Right ventricle myocardium superior (tissue), 1 donor: ENCODE measurements at places on chromosomes 12 and 14. TPM values are rescaled to one million over a fixed set of nuclear protein-coding genes. Genes with fewer than 3 reads are reported as not detected.
A peak's percentile ranks its signal among the peaks of the same experiment; 100 is the strongest.

GRCh38 chr12:3545121-3545796, 54.3 kb downstream of the PRMT8 start:
- DNase-seq = no peak

- no peak for DNase-seq
Measured at GRCh38 chr14:25006961-25007795, 42.8 kb downstream of the STXBP6 start.

LUM gene
- 34.6 TPM for total RNA-seq

DNA sequence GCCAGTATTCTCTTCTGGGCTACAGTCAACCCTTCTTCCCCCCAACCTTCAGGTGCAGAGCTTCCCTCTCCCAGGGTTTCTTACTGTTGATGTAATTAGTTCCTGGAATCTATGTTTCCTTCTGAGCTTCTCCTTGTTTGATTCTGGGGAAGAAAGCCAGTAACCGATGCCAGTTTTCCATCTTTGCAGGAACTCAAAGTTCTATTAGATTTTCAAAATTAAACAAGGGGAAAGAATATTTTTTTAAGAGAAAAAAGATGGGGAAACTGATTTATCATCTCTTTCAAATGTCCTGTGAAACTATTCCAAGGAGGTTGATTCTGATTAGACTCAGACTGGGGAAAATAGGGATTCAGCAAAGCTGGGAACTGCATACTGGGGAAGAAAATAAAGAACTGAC, 17.9 kb upstream of the FAM234B start:
- no peak for DNase-seq

DNA sequence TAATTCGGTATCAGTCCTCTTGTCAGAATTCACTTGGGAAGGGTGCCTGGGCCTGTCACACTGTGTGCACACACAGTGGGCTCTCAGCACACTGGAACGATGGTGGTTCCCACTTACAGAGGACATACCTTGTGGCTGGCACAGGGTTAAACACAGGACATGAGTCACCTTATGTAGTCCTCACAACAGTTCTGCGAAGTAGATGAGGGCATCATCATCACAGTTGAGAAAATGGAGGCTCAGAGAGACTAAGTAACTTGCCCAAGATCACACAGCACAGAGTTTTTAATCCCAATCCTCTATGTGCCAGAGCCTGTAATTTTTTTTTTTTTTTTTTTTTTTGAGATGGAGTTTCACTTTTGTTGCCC, 90.7 kb downstream of the NINJ2 start:
- no peak for DNase-seq

DNA sequence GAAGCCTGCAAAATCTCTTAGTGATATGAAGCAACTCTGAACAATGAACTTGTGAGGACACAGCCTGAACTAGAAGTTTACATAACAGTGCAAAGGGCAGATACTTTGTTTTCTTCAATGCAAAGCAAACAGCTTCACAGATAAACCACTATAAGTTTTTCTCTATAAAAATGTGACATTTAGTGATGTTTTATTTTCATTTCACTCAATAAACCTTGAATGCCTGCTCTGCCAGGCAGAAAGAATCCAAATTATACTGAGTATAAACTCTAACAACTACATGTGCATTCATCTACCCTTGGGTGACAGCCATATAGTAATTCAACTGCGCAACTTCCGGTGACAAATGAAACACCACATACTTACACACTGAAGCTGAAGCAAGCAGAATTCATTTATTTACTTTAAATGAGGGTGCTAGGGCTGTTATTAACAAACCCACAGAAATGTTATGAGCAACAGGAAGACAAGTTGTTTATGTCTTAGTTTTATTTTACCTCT, 10.3 kb downstream of the DCP1B start:
- DNase-seq = no peak

DNA sequence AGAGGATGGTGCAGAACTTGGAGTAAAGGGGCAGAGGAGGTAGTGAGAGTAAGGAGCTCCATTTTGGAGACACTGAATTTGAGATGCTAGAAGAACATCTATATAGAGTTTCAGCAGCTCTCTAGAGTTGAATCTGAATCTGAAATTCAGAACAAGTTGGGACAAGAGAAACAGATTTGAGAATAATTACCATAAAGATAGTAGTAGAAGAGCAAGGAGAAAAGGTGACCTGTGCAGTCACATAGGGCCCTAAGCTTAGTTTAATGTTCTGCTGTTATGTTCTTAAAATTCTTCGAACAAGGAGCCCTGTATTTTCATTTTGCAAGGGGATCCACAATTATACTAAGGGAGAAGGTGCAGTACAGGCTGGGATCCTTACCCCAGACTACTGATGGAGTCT, 7.4 kb downstream of the REM2 start:
- no peak for DNase-seq

SAMD4A gene
- 149 TPM for total RNA-seq

DNA sequence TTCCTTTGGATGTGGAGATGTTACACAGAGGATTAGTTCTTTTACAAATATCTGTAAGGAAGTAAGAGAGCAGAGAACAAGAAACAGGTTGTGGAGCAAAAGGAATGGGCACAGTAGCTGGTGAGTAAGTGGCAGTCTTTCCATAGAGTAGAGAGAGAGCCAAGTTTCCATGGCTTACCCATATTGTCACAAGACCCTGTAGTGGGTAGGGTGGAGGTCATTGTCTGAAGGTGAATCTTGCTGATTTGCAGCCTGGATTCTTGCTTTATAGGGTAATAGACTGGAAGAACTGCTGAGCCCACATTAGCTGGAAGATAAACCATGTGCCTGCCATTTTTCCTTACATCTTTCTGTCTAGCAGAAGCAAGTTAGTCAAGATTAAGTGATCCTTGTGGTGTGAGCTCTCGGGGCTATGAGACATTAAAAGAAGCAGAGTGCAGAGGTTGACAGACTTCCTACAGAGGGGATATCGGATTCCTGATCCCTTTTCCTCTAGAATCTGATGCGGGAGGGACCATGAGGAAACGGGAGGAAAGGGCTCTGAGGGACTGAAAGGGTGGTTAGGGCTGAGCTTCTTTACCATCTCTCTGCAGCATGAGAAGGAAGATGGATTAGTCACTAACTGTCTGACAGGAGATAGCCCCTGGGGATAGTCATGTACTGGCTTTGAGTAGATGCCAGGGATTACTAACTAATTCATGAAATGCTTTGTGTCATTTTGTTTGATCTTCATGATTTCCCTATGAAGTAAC, 44.0 kb upstream of the LRTM2 start:
- no peak for DNase-seq

GRCh38 chr12:106248312-106248845, 559 bp upstream of the CKAP4 start:
- DNase-seq = peak; percentile 75

DNA sequence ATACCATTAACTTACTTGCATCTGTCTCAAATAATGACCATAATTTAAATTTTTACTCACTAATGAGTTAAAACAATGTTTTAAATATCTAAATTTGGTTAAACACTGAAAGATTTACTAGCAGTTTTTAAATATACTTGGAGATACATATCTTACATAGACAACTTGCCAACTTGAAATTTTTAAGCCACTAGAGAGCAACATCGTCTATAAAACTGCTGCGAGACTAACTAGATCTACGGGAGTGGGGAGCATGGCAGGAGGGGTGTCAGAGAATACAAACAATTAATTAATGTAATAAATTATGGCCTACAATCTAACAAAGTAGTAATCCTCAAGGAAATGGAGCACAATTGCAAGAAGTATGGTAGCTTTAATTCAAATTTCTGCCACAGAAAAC, 120.4 kb downstream of the LRRIQ1 start:
- DNase-seq = no peak

GRCh38 chr12:52372216-52373154, 5.2 kb upstream of the KRT85 start:
- peak; percentile 87 for DNase-seq

- DNase-seq = peak; percentile 89
Measured at GRCh38 chr14:100297320-100298300, 8.6 kb downstream of the SLC25A29 start.

DNA sequence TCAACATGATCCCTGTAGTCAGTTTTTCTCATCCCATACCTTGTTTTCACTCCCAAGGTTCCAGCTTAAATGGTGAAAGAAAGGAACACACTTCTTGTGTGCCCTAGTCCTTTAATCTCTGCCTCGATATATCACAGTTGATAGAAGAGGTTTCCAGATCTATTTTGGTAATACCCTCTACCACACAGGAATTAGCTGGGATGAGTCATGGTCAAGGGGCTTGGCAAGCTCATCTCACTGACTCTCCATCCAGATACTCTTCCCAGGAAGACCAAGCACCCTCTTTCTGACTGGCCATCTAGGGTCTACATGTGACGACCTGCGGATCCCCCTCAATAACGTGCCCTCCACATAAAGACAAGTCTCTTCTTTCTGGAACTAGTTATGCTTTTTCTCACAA, 277.9 kb downstream of the ITPR2 start:
- no peak for DNase-seq

DNA sequence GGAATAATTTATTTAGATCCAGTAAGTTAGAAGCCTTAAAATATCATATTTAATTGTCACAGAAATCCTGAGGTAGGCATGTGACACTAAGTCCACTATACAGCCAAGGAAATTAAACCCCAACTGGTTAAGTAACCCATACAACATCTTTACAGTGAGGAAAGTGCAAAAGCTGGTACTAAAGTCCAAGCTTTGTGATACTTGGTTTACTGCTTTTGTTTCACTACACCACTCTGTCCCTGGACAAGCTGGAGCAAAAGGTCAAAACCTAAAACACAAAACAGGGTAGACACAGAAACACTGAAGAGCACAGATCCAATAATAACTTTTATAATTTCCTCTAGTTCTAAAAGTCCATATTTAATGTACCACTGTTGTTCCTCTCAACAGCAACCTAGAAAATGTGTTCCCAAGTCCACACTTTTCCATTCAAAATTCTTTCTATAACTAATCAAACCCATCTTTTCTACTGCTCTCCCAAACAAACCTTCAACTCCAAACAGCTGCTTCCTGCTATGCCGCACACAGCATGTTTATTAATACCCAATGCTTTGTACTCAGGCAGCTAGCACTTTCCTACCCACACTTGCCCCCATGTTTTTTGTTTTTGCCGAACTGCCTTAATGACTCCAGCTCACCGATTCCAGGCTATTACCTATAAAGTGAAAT, 90.9 kb downstream of the MED13L start:
- DNase-seq = no peak

DNA sequence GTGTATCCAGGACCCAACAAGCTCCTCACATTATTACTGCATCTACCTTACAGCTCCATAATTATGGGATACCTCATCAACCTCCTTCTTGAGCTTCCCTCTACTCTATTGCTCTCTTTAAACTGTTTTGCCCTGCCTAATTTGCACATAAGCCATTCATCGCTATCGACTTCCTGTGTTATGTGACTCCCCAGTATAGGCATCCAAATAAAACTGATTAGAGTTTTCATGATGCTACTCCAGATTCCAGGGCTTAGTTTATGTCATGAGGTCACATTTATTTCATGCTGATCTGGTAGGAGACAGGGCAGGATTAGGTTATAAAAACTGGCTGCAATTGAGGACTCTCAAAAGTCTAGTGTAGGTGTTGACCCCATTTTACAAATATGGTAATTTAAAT, 569.9 kb upstream of the MGAT4C start:
- no peak for DNase-seq

GRCh38 chr12:96445691-96446583, 43.4 kb upstream of the CFAP54 start:
- DNase-seq = no peak

KRT85 gene
- total RNA-seq = not detected

CHURC1 gene
- 107 TPM for total RNA-seq

- DNase-seq = no peak
Measured at GRCh38 chr12:66603461-66603860, 75.4 kb downstream of the GRIP1 start.

SOAT2 gene
- not detected for total RNA-seq

COA8 gene
- 60.6 TPM for total RNA-seq

GRCh38 chr12:61213646-61214045, 1046.6 kb upstream of the USP15 start:
- DNase-seq = no peak

PPP1CC gene
- total RNA-seq = 175 TPM

DNA sequence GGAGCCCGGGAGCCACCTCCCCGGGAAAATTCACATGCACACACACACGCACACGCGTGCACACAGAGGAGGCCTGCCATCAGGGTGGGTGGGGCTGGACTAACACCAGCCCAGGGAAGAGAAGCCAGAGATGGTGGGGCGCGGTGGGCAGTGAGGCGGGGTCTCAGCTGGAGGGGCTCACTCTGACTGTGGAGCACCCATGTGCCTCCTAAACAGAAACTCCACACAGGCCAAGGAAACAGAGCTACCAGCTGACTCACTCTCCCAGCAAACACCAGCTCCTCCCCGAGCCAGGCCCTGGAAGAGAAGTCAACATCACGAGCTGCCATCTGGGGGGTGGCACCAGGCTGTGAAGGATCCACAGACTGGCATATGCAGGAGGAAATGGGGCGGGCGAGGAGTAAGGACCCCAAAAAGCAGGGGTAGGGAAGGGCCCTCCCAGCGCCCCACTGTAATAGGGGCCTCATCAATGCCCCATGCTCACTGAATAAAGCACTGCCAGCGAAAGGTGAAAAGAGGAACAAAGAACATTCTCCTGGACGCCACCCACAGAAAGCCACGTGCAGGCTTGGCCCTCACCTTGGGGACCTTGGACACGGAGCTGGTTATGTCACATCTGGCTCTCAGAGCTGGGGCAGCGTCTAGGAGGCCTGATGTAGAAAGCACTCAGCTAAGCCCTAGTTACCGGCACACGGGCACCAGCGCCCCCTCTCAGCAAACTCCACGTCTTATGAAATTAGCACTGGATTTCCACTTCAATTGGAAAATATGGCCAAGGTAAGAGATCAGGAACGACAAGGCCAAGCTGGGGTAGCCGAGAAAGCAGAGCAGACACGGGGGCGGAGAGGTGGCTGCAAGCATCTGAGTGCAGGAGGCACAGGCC, 8.4 kb upstream of the INF2 start:
- peak; percentile 53 for DNase-seq

DNA sequence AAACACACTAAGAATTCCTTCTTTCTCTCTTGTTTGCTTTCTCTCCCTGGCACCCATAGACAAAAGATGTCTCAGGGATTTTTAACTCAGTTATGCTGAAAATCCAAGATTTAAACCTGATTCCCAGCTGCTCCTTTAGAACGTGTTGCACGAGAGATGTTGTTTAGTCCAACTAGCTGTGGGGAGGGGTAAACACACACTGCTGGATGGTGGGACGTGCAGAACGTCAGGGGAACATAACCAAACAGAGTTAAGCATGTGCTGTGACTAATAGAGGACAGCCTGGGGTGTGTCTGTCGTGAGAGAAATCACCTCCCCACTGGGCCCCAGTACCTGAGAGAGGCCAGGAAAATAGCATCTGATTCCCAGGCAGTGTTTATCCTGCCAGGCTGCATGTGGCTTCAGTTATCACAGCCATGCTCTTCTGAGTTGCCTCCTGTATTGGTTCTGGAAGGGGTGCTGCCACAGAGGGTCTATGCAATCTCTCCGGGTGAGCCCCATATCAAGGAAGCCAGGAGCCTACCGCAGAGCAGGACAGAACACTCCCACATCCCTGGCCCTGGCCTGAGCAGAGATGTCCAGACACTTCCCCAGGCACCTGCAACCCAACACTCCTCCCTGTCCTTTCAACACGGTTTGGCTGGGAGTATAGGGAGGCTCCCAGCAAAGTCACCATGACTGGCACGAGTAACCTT, 112.7 kb upstream of the EGLN3 start:
- DNase-seq = no peak
